Heart left ventricle (tissue), 16 donors: ENCODE measurements at places on chromosomes 16 and 17. TPM values are rescaled to one million over a fixed set of nuclear protein-coding genes. Genes with fewer than 3 reads are reported as not detected.

The CLEC19A gene
- polyA plus RNA-seq, result not detected

The KRT13 gene
- 4.1 TPM for polyA plus RNA-seq

The TMC7 gene
- polyA plus RNA-seq, result 0.84 TPM

GRCh38 chr16:29745853-29746345 is at the start of gene C16orf54:
C16orf54 (minus strand) TSS chr16:29745990; CDS start chr16:29744951, 1,039 bp downstream.
- DNase-seq, result peak; percentile 89
- H3K4me3 ChIP-seq, result peak within 1 kb of the TSS; percentile 31
- H3K27me3 ChIP-seq, result peaks cover 14% of the 10 kb centered on the region
- H3K27ac ChIP-seq, result no peak within 1 kb of the TSS
- no peaks in the 10 kb centered on the region for H3K4me1 ChIP-seq

GRCh38 chr17:49386373-49386772 is 24.3 kb upstream of the ZNF652 start:
- no peak overlapping the region for H3K27ac ChIP-seq
- no peak overlapping the region for H3K4me3 ChIP-seq
- H3K4me1 ChIP-seq, result peaks cover 9% of the 10 kb centered on the region
- no peak for DNase-seq
- H3K36me3 ChIP-seq, result no peaks in the 10 kb centered on the region

- no peak overlapping the region for H3K4me3 ChIP-seq
- no peak for DNase-seq
- no peak overlapping the region for H3K27ac ChIP-seq
Observed at GRCh38 chr16:73199214-73199613, 151.3 kb upstream of the ZFHX3 start.

GRCh38 chr17:72901083-72901482 is 191.4 kb downstream of the SLC39A11 start:
- no peaks in the 10 kb centered on the region for H3K4me1 ChIP-seq
- H3K27ac ChIP-seq, result no peak overlapping the region
- no peaks in the 10 kb centered on the region for H3K36me3 ChIP-seq
